Posterior cingulate gyrus (tissue), 11 donors: ENCODE measurements at places on chromosomes 6 and 20.

GRCh38 chr6:19032591-19033295 is 645.6 kb downstream of the RNF144B start:
- DNase-seq, result no peak

DNA sequence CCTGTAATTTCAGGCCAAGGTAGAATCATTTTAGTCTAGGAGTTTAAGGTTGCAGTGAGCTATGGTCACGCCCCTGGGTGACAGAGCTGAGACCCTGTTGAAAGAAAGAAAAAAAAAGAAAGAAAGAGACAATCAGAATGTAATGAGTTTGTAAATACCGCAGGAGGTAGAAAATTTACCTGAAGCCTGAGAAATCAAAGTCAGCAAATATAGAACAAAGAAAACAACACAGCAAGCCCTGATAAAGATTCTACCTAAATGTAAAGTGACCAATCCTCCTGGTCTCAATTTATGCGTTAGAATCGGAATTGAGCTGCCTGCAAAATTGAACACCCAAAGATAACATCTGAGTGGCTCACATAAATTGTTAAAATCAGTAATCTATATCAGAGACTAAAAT is 146.5 kb upstream of the ZNF184 start:
- no peak for DNase-seq

DNA sequence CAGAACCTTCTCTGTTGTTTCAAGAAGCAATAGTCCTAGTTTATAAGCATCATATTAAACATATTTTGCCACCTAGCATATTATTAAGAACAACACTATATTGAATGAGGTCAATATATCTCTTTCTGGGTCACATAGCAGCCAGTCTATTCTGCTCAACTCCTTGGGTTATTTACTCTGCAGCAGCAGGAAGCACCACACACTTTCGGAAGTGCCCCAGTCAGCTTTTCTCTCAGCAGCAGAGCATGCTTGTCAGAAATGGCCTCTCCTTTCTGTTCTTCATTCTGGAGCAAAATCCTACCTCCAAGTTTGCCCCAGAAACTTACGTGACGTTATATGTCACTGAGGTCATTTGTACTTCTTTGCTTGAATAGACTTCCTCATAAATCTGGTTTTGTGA is 22.7 kb downstream of the CFAP206 start:
- no peak for DNase-seq

DNA sequence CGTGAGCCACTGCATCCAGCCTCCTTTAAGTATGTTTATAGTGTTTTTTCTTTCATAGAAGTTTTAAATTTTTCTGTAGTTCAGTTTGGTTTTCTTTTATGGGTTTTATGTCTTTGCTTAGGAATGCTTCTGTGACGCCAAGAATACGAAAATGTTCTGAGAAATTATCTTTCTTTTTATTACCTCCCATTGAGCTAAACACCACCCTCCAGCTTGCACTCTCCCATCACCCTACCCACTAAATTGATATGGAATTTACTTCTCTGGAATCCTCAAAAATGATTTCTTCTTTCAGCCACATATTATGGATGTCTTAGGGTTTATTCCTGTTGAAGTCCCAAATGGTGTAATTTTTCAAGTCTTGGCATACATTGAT is 38.1 kb downstream of the JARID2 start:
- no peak for DNase-seq

DNA sequence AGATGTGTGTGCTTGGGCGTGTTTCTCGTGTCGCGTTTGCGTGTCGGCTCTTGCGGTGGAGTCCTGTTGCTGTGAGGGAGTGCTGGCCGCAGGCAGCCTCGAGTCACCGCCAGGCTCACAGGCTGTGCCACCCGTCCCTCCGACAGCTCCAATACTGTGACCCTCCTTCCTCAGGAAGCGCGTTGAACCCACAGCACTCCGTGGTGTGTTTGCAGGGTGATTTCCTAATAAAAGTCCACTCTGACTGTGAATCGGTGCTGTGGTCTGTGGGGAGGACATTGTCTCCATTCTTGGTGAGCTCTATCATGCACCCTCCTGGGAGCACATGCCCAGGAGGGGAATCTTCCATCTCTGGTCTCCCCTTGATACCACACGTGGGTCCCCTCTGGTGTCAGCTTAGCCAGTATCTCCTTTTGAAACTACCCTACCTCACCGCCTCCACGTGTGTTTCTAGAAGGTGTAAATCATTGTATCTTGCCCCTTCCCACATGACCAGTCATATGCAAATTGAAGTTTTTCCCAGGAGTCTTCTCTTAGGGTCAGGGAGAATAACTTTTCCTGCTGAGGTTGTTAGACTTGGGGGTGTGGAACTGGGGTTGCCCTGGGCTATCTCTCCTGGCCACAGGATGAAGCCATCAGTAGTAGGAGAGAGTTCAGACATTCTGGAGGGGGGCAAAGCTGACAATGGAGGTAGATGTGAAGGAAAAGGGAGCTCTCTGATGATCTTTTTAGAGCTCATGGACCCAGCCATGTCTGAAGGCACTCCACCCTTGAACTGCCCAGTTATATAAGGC is 13.3 kb upstream of the PCMTD2 start:
- DNase-seq, result peak; percentile 31

DNA sequence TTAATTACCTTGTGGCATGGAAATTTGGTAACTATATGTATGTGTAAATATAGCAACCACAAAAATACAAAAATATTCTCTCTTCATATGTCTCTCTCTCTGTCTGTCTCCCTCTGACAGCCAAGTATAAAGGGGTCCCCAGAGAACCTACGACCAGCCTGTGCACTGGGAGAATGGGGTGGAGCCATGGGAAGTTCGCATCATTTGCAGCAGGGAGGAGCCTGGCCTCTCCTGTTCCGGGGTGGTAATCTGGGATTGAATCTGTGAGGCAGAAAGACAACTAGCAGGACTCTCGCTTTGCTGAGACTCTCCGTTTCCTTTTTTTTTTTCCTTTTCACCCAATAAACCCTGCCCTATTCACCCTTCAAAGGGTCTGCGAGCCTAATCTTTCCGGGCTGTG is 1109.1 kb downstream of the HACE1 start:
- DNase-seq, result no peak

DNA sequence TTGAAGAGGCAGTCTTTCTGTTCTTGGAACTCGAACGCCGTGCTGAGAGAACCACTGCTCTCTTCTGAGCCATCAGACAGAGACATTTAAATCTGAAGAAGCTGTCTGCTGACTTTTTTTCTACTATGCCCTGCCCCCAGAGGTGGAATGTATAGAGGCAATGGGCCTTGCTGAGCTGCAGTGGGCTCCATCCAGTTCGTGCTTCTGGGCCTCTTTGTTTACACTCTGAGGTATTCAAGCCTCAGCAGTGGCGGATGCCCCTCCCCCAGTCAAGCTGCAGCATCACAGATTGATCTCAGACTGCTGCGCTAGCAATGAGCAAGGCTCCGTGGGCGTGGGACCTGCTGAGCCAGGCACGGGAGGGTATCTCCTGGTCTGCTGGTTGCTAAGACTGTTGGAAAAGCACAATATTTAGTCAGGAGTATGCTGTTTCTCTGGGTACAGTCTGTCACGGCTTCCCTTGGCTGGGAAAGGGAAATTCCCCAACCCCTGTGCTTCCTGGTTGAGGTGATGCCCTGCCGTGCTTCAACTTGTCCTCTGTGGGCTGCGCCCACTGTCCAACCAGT is 526.8 kb downstream of the CD109 start:
- DNase-seq, result no peak

DNA sequence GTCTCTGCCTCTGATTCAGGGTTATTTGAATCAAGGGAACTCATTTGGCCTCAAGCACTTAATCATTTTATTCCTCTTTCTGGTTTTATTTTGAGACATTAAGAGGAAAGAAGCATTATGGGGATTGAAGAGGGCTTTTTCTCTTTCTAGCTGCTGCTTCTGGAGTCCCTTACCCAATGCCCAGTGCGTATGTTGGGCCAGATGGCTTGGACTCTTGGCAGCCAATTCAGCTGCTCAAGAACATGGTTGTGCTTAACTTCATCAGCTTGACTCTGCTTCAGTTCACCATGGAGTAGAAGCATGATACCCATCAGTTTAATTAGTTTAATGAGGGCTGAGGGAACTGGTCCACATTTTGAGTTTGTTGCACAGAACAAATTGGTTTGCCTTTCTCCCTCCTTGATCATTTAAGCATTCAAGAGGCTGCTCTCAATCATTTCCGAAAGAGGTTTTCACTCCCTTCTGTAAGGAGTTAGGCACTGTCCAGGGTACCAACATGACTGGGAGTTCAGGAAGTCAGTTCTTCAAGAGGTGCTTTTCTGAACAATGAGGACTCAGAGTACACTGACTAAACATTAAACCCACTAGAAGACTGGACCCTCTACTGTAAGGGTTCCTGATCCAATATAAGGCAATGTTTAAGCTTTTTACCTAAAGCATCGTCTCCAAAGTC is 14.6 kb downstream of the PDYN start:
- DNase-seq, result no peak

GRCh38 chr20:41861772-41862422 is 243.7 kb upstream of the CHD6 start:
- DNase-seq, result no peak

- no peak for DNase-seq
Observed at GRCh38 chr20:10786678-10787077, 112.9 kb upstream of the JAG1 start.

- no peak for DNase-seq
Observed at GRCh38 chr6:31576897-31577578, 1.7 kb downstream of the TNF start.

DNA sequence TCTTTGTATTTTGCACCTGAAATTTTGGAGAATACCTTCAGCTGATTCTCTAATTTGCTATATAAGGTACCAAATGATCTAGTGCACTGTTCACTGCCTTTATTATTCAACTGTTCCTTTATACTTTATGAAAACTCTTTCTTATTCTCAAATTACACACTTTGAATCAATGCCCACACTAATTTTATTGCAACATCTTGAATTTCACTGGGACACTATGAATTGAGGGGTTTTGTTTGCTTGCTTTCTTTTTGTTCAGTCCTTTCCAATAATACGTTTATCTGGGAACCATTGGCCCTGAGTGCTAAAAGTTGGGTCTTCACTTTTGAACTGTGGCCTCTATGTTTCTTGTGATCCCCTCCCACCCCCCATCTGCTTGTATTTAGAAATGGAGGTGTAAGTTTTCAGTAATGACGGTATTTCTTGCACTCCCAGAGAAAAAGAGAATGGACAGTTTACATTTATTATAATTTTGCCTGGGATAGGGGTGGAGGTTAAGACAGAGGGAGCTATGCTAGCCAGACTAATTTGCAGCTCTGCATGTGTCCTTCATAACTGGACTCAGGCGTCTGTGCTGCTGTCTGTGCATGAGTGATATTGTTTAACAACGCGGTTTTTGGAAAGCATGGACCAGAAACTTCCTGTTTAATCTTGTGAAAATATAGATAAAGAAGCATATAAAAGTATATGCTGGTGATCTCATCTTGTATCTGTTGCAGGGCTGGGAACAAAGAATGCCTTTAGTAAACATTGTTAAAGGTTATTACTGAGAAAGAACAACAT is 98.1 kb downstream of the DNAH8 start:
- DNase-seq, result no peak

DNA sequence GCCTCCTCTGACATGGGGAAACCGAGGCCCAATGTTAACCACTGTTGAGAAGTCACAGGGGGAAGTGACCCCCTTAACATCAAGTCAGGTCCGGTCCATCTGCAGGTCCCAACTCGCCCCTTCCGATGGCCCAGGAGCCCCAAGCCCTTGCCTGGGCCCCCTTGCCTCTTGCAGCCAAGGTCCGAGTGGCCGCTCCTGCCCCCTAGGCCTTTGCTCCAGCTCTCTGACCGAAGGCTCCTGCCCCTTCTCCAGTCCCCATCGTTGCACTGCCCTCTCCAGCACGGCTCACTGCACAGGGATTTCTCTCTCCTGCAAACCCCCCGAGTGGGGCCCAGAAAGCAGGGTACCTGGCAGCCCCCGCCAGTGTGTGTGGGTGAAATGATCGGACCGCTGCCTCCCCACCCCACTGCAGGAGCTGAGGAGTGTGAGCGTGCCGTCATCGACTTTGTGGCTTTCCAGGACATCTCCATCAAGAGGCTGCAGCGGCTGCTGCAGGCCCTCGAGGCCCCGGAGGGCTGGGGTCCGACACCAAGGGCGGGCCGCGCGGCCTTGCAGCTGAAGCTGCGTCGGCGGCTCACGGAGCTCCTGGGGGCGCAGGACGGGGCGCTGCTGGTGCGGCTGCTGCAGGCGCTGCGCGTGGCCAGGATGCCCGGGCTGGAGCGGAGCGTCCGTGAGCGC is 1.6 kb downstream of the TNFRSF6B start:
- peak; percentile 71 for DNase-seq

DNA sequence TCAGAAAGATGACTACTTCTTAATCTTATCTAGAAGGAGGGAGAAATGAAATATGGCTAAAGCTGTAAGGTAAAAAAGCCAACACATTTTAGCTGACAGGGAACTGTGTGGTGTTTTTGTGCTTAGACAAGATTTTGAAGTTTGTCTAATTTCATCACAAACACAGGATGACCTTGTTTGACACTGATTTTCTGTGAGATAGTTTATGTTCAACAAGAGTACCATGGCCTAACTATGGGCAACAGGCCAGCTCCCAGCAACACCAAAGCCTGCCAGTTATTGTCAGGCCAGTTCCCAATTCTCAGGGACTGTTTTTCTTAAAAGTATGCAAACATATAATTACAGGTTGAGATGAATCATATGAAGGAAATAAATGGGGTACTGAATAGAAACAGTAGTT is 5.5 kb upstream of the ABCF1 start:
- no peak for DNase-seq

GRCh38 chr20:13852306-13852705 is 67.5 kb downstream of the NDUFAF5 start:
- DNase-seq, result no peak

- no peak for DNase-seq
Observed at GRCh38 chr6:4641461-4641860, 134.7 kb upstream of the CDYL start.

DNA sequence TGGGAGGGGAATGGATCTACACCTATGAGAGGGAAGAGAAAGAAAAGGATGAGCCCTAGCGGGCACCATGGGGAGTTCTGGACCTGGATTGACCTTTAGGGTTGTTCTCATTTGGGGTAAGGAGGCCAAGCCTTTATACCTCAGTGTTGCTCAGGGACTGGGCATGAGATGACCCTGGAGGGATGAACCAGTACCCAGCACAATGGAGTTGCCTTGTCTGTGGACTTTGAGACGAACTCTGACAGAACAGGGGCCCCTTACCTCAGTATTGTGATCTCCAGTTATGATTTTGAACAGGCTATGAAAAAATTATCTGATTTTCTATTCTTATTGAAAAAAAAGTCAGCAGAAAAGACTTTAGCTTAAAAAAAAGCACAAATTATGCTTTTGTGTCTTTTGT is 88.6 kb downstream of the FOXA2 start:
- DNase-seq, result no peak

DNA sequence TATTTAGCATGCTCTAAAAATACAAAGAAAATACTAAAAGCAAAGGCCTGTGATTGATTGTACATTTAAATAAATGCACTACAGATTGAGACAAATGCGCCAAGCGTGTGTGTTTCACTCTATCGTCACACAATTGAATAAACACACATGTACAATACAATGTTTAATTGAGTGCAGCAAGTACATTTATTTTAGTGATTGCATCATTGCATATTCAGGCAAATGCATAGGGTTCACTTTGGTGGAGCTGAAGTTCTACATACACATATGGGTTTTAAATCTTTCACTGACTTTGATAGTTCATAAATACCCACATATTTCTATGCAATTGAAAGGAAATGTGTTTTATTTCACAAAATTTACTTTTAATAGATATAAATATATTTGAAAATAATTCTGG is 750.6 kb upstream of the MMS22L start:
- no peak for DNase-seq
